ENCODE measurements at places on chromosomes 6 and 20. TPM values are rescaled to one million over a fixed set of nuclear protein-coding genes. Genes with fewer than 3 reads are reported as not detected.

GRCh38 chr6:16331384-16332174 lies 93.2 kb downstream of the GMPR start:
- DNase-seq, result no peak

DNA sequence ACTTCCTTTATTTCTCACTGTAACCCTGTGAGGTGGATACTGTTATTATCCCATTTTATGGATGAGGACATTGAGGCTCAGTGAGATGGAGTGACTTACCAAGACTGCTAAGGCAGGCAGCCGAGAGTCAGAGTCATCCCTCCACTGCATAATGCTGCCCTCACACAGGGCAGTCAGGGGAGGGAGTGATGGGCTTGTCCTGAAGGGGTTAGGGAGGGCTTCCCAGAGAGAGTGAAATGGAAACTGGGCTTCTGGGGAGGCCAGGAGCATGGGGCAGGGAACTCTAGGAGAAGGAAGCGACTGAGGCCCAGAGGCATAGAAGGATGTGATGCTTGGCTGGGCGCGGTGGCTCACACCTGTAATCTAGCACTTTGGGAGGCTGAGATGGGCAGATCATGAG lies 31.1 kb downstream of the TM9SF4 start:
- no peak for DNase-seq

The PPARD gene
- total RNA-seq, result 19.0 TPM

The GTSF1L gene
- not detected for total RNA-seq

- no peak for DNase-seq
Measured at GRCh38 chr6:139519571-139520031, 145.2 kb upstream of the CITED2 start.

The C6orf15 gene
- not detected for total RNA-seq

The CDH22 gene
- total RNA-seq, result 0.83 TPM

The SEL1L2 gene
- 1.4 TPM for total RNA-seq

The BTN1A1 gene
- total RNA-seq, result not detected

The LTA gene
- not detected for total RNA-seq

The JPH2 gene
- 182 TPM for total RNA-seq

The IDH3B gene
- total RNA-seq, result 121 TPM

DNA sequence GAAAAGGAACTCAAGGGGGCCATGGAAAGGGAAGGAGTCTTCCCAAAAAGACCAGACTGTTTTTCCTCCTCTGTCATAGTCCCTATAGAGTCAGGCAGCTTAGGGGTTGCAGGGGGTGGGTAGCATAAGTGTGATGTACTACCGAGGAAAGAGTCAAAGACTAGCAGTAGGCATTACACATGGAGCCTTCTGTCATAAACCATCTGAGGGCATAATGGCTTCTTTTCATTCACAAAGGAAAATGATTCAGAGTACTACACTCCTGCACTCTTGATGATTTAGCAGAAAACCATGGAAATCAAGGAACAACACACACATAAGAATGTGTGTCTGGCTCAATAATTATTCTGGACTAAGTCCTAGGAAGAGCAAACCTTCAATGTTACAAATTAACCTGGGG lies 14.9 kb downstream of the PLN start:
- no peak for DNase-seq

GRCh38 chr6:111591901-111592461 lies 13.7 kb downstream of the TRAF3IP2 start:
- DNase-seq, result no peak

DNA sequence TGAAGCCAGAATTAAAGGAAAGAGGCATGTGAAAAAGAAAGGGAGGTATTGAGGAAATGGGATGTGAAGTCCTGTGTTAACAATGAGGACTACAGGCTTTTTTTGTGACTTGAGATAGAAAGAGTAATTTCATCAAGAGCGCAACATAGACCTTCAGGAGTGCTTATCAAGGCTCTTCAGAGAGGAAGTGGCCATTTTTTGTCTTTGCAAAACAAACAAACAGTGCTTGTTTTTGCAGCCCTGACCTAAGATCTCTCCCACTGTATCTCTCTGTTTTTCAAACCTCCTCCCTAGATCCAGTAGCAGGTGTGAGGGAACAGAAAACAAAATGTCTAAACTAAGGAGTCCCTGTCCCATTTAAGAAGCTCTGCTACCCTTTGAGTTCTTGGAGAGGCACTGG lies 710.3 kb upstream of the MARCKS start:
- no peak for DNase-seq

GRCh38 chr20:14470231-14470899 lies 133.0 kb upstream of the FLRT3 start:
- no peak for DNase-seq

DNA sequence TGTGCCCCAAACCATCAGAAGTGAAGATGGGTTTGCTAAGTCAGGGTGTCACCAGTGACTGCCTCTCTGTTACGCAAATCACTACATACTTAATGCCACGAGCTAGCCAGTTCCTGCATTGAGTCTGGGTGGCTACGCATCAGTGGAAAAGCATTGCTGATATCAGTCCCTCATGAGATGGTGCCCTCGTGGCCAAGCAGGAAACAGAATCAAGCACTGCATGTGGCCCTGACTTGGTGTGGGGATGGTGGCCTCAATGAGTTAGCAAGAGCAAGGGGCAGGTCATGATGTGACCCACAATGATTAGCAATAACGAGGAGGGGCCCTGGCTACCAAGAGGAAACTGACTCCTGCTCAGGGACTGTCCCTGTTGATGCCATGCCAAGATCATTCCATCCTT lies 51.6 kb upstream of the FNDC1 start:
- no peak for DNase-seq

DNA sequence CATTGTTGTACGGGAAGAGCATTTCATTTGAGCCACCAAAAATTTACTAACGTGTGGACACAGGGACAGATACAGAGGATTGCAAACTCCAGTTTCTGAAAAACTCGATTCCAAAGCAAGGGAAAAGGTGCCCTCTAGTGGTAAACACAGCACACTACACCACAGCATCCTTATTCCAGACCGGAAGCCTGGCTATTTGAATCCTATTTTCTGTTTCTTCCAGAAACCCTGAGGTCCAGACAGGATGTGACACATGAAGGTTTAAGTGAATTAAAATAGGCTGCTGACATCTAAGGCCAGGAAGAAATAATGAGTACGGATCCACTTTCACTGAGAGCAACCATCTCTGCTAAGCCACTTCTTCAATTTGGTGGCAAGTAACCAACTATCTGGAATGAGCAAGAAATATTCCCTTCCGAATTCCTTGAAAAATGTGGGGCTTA lies 31.8 kb upstream of the GMPR start:
- no peak for DNase-seq

GRCh38 chr6:111069382-111070104 lies 17.8 kb upstream of the SLC16A10 start:
- DNase-seq, result no peak

DNA sequence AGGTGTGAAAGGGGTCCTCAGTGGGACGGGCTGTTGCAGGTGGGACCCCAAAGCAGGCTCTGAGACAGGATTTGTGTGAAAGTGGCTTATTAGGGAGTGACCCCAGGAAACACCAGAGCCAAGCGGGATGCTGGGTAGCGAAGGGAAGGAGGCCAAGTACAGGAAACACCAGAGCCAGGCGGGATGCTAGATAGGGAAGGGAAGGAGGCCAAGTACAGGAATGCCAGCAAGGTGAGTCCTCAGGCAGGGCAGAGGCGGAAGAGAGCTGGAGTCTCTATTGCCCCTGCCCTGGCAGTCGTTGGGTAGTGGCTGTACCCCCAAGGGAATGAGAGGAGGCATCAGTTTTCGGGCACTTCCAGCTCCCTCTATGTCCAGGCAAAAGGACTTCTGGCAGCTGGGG lies 30.5 kb upstream of the TGM2 start:
- peak; percentile 67 for DNase-seq

The ISM1 gene
- 1.0 TPM for total RNA-seq

DNA sequence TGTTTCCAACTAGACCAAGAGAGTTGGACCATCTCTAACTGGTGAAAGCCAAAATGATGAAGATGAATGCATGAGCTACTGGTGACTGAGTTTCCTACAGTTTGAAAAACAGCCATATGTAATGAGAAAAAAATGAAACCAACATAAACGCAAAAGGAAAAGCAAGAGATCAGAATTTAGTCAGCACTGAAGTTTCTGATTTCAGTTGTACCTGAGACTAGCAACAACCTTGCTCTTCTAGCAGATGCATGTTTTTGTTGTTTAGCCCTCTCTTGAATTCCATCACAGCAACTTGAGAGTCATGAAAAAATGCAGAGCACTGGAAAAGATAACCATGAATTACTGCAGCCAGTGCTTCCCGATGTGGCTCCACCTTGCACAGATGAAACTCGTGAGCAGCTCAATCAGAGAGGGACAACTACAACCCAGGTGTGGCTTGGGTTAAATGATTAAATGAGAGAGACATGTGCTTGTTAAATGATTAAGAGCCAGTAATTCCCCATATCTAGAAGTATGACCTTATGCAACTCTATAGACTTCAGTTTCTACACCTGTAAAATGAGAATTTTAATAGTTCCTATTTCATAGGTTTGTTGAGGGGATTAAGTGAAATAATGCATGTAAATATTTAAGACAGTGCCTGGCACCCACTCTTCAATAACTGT lies 104.8 kb downstream of the ELOVL4 start:
- DNase-seq, result no peak

DNA sequence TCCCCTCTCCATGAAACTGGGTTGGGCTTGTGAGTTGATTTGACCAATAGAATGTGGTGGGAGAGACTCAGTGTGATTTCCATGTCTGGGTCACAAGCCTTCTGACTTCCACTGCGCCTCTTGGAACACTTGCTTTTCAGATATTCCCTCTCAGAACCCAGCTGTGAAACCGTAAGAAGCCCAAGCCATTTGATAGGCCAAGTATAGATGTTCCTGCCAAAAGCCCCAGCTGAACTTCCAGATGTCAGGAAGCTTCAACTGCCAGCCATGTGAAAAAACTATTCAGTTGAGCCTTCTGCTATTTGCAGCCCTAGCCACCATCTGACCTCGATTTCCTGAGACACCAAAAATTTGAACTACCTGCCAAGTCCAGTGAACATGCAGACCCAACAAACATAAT lies 387.8 kb upstream of the GJE1 start:
- DNase-seq, result no peak

DNA sequence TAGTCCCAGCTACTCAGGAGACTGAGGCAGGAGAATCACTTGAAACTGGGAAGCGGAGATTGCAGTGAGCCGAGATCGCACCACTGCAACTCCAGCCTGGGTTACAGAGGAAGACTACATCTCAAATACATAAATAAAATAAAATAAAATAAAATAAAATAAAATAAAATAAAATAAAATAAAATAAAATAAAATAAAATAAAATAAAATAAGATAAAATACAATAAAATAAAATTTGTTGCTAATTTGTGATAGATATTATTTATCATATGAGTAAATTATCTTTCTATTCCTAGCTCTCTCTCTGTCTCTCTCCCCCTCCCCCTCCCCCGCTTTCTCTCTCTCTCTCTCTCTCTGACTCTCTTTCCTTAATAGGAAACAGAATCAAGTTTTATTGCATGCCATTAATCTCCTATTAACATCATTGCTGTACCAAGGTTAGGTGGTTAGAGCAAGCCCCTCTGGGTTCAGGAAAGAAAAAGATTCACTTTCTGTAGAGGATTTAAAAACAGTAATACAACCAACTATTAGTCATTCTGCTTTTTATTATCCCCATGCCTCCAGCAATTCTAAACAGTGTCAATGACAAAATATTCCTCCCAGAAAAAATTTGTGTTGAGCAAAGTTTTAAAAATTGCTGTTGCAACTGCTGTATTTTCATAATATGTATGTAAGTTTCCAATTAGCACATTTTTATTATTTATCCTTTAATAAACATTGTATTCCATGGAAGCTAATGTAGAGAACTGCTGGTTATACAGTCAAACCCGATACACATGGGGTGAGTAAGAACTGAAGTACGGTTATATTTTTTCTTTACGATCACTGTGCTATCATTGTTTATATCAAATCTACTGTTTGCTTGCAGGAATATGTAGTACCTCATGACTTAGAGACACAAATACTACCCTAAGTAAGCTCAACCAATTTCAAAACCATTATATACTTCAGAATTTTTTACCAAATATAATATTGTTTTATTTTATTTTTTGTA lies 22.1 kb downstream of the BMP5 start:
- no peak for DNase-seq

Measured in cardiac septum (tissue), 1 donor.